ENCODE measurements at places on chromosomes 13 and 19.

DNA sequence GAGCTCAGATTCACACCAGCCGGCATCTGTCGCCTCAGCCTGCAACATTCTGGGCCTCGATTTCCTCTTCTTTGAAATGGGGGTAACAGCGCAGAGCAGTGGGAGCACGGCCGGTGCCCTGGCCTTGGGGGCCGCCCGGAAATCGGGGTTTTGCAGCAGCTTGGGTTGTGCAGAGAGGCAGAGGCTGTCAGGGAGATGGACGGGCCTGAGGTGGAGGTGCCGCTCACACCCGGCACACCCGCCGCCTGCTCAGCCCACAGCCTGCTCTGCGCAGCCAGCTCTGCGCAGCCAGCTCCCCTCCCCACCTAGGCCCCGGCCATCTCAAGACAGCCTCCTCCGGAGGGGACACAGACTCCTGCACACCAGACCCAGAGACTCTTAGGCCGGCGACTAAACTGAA lies 10.6 kb downstream of the KLF2 start:
- no peak for DNase-seq

DNA sequence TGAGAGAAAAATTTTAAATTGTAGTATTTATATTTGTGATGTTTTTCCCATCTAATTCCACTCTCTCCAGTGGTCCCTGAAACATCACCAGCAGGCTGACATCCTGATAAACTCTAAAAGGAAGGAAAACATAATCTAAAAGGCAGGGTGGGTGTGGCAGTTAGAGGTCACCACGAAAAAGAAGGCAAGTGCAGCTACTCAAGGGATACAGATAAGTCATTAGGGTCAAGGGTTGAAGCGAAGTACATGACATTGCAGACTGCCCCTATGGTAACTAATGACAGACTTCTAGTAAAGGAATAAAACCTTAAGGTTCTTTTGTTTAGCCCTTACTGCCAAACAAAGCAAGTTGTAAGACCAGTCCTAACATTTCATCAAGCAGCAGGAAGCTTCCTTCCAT lies 6.0 kb upstream of the NEK3 start:
- DNase-seq: no peak

DNA sequence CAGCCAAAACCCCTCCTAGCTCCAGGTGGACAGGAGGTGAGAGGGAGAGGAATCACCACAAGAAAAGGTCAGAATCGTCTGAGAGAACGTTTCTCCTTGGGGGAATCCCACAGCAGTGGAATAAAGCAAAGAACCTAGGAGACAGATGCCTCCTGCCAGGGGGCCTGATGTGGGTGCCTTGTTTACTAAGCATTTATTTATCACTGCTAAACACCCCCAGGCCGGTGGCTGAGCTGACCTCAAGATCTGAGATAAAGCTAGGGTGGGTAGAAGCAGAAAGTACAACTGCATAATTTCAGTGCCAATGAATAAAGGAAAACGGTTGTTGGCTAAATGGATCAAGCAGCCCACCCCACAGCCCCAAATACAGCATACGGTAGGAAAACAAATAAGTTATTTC lies 33.9 kb upstream of the ATP11A start:
- DNase-seq: no peak

DNA sequence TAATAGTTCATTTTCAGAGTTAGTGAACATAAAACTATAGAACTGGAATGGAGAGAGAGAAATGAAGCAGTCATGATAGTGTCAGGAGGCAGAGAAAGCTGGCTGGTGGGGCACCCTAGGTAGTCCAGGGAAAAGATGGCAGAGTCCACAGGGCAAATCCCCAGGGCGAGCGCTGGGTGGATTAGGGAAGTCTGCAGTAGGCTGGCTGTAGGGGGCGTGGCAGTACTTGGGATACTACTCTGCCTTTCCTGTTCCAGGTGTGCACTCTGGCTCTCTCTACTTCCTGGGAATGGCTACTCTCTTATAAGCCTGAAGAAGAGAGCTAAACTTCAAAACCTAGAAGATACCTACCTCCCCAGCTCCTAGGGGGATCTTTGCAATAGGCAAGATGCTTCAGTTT lies 232.9 kb upstream of the SLC10A2 start:
- DNase-seq: no peak

DNA sequence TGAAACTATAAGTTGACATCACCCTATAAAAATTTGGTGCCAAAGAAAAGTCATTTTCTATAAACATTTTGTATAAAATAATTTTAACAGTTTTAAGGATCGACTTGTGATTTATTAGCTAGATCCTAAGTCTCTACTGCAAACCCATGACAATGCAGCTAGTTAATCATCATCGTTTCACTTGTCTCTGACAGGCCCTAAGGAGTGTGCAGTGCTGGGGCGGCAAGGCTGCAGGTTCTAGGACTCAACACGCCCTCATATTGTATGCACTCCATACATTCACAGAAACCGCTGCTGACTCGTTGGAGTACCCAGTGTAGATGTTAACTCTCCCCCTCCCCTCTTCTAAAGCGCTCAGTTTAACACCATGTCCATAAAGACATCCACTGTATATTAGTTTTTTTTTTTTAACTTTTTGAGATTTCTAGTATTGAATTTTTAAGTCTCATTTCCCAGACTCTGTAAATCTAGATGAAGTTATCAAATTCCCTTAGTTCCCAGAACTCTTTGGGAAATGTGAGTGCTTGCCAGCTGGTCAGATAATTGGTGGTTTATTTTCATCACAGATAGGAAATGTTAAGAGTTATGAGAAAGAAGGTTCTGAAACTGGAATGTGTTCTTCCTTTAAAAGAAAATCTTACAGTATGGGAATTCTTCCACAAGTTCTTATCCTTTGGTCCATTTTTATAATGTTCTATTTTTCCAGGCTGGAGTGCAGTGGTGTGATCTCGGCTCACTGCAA lies 162.8 kb upstream of the RNF113B start:
- no peak for DNase-seq

- no peak for DNase-seq
These were observed 10.4 kb upstream of the SOX21 start for GRCh38 chr13:94722609-94723345.

DNA sequence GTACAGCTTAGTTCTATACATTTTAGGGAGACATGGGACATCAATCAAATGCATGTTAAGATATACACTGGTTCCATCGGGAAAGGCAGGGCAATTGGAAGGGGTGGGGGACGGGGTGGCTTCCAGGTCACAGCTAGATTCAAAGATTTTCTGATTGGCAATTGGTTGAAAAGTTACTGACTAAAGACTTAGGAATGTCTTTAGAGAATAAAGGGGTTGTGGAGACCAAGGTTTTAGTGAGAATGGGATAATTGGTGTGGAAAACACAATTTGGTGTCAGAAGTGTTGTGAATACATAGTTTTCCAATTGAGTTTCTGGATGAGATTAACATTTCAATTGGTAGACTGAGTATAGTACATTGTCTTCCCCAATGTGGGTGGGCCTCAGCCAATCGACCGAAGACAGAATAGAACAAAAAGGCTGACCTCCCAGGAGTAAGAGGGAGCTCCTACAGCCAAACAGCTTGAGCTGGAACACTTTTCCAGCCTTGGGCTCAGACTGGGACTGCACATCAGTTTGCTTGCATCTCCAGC lies 988 bp upstream of the CCDC169 start:
- DNase-seq: no peak

DNA sequence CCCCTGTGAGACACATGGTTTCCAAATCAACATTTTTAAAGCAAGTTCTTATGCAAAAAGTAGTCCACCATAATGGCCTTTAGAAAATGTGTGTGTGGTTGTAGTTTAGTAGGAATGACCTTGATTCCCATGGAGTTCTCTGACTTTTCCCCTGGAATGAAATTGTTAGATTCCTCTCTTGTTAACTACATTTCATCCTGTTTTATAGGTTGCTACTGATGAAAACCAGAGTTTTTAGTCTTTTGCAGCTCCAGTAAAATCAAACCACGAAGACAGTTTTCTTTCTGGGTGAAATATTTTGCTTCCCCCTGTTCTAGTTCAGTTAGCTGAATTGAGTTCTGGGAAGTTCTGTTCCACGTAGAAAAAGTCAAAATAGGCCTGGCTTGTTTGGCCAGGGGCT lies 107.7 kb downstream of the RAB20 start:
- DNase-seq: no peak

DNA sequence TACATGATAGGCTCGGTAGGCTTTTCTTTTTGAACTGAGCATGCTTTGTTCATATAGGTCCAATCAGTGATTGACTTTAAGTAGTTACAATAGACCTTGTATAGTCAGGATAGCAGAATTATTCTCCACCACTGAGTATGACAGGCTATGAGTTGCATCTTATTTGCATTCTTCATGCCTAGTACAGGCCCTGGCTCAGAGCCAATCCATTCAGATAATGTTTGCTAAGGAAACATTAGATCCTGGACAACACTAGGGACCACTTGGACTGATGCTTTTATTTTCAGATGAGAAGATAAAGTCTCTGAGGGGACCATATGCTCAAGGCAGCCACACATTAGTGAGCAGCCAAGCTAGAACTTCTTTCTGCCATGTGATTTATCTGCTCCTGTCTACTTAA lies 133.9 kb downstream of the KL start:
- DNase-seq: no peak

GRCh38 chr19:48539503-48540096 lies 12.4 kb upstream of the SULT2B1 start:
- peak; percentile 58 for DNase-seq

DNA sequence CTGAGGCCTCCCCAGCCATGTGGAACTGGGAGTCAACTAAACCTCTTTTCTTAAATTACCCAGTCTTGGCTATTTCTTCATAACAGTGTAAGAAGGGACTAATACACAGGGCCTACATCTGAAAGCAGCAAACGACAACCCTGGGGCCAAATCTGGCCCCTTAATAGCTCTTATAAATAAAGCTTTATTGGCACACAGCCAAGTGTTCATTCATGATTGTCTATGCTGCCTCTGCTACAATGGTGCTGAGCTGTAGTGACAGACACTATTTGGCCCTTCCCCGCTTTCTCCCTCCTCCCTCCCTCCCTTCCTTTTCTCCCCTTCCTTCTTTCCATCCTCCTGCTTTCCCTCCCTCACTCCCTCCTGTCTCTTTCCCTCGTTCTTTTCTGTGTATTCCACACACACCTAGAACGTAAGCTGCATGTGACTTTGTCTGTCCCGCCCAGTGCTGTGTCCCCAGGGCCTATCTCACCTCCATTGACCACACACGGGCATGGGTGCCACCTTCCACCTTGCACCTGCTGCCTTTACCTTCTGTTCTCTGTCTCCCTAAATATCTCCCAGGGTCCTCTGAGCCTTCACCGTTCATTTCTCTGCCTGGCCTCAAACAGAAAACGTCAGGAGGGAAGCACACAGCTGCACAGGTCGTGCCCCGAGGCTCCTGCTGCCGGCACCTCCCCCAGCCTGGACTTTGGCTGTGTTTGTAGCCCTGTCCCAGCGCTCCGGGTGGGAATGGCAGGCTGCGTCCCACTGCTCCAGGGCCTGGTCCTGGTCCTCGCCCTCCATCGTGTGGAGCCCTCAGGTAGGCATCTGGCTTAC lies at the start of gene PROZ:
TSS of gene PROZ (plus strand) at position 720 of the 819 bp plus-strand sequence. CDS start at position 733, 13 bp downstream.
- no peak for DNase-seq

GRCh38 chr19:11399667-11400066 lies 15.6 kb upstream of the EPOR start:
- no peak for DNase-seq

GRCh38 chr19:22427547-22427946 lies 5.4 kb upstream of the ZNF98 start:
- peak; percentile 94 for DNase-seq

GRCh38 chr13:98272549-98272948 lies 95.5 kb upstream of the RNF113B start:
- no peak for DNase-seq

- DNase-seq: peak; percentile 93
These were observed 24.5 kb upstream of the LPAR6 start for GRCh38 chr13:48437371-48437770.

GRCh38 chr13:94716016-94716415 lies 3.7 kb upstream of the SOX21 start:
- no peak for DNase-seq

DNA sequence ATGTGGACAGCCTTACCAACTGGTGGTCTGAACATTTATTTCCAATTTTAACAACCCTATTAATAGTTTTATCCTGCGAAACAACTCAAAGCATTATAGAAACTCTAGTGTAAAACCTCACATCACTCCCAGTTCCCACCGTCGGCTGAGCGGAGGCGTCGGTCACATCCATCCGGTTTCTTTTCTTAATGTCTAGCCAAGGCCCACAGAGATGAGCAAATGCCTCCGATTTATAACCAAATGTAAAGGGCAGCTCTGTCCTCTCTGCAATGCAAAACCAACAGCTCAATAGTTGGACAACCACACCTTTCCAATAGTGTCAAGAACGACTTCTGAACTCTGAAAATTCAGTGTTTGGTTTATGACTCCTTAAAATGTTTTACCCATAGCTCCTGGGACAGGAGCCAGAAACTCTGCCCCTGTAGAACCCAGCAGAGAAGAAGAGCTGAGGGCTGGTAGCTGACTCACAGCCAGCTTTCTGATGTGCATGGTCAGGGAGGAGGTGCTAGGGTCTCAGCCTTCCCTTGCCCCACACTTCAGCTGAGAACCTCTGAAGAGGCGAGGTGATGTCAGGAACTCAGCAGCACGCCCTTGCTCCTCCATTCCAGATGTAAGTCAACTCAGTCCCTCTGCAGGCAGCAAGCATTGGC lies 90.2 kb upstream of the UQCRFS1 start:
- no peak for DNase-seq

DNA sequence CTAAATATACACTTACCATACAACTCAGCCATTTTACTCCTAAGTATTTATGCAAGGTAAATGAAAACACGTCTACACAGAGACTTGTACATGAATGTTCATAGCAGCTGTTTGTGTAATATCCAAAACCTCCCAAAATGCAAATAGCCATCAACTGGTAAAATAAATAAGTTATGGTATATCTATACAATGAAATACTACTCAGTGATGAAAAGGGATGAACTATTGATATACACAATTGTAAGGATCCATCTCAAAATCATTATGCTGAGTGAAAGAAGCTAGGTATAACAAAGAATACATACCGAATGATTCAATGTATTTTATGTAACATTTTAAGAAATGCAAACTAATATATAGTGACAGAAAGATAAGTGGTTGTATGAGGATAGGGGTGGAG lies 149.8 kb upstream of the TNFSF11 start:
- no peak for DNase-seq

DNA sequence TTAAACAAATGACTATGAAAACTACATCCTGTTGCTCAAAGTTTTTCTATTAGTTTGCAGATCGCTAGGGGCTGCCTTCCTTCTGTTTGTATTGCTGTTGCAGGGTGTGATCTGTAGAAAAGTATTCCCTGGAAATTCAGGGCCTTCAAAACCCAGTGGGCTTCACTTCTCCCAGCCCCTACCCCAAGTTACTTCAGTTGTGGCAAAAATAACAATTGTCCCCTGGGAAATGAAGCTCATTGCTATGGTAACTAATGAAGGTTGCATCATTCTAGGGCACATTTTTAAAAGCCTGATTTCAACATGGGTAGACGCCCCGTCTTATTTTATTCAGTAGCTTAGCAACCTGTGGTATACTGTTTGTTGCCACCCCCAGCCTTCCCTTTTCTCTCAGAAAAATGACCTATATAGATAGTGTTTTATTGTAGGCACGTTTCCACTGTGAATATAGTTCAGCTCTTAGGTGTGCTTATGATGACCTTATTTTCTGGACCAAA lies 60.9 kb downstream of the WDFY2 start:
- no peak for DNase-seq
